ENCODE measurements at places on chromosomes 2 and 18.

GRCh38 chr2:19312949-19313348 lies 45.5 kb downstream of the OSR1 start:
- DNase-seq, result peak; percentile 2

DNA sequence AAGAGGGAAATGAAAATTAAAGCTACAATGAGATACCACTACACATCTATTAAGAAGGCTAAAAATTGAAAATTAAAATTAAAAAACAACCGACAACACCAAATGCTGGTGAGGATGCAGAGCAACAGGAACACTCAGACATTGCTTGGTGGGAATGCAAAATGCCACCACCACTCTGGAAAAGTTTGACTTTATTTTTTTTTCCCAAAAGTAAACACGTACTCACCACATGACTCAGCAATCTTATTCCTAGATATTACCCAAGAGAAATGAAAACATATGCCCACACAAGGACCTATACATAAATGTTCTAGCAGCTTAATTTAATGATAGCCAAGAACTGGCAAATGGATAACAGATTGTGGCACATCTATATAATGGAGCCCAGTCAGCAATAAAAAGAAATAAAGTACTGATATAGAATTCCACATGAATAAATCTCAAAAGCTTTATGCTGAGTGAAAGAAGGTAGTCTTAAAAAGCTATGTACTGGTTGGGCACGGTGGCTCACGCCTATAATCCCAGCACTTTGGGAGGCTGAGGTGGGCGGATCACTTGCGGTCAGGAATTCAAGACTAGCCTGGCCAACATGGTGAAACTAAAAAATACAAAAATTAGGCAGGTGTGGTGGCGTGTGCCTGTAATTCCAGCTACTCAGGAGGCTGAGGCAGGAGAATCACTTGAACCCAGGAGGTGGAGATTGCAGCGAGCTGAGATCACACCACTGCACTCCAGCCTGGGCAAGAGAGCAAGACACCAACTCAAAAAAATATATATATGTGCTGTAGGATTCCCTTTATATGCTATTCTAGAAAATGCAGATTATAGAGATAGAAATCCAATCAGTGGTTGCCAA lies 4.2 kb upstream of the PROC start:
- DNase-seq, result no peak

DNA sequence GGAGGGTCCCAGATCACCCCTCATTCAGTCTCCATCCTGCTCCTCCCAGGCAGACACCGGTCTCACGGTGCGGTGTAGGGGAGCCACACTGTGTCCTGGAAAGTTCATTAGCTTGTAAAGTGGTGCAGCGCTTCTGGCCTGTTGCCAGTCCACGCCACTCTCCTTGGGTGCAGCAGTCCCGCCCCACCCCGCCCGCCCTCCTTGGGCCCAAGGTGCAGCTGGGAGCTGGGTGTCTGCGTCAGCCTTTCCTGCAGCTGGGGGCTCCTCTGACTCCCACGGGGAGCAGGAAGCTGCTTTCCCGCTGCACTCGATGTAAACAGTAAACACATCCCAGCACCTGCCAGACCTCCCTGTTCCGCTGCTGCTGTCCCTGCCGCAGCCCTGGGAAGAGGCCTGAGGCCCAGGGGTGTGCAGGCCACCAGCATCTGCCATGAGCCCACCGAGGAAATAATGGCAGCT lies 53.8 kb upstream of the ASB18 start:
- DNase-seq, result no peak

DNA sequence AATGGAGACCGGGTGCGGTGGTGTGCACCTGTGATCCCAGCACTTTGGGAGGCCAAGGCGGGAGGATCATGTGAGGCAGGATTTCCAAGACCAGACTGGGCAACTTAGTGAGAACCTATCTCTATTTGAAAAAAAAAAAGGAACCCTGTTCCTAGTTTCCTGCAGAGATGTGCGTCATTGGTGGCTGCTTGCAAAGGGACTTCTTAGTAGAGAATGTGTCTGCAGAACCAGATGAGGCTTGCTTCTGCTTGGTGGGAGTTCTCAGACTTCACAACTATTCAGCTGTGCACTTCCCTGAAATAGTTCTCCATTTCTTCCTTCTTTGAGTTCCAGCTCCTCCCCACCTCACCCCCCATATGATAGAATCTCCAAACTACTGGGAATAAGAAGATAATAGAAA lies 22.3 kb downstream of the ZCCHC2 start:
- no peak for DNase-seq

GRCh38 chr2:1594123-1594372 lies 150.3 kb downstream of the PXDN start:
- no peak for DNase-seq

- no peak for DNase-seq
Measured at GRCh38 chr2:101998896-101999789, 7.4 kb downstream of the IL1R2 start.

GRCh38 chr2:134348239-134348638 lies 94.4 kb downstream of the MGAT5 start:
- DNase-seq, result no peak

DNA sequence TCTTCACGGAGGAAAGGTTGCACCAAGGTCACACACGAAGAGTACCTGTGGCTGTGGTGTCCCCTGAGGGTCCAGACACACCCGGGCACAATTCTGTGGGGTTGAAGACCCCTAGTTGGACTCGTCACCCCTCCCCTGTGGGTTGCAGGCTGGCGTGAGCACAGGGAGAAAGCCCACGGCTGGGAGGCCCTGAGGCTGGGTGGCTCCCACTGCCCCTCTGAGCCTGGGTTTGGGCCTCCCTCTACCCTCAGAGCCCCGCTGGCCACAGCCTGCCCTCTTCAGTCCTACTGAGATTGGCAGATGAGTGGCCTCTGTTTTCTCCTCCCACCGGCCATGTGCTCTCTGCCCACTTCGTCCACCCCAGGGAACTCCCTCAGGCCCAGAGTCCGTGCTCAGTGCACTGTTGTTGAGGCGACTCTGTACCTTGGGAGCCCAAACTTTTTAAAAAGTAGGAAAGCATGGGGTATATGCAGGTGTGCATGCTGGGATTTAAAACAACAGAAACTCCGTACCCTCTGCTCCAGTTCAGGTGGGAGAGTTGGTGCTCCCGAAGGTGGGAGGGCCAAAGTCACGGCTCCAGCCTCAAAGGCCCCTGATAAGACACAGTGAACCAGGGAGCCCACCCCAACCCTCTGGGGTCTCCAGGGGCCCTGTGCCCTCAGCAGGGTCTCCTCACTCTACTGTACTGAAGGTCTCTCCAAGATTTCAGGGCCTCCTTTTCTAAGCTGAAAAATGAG lies 19.1 kb downstream of the RAMP1 start:
- no peak for DNase-seq

DNA sequence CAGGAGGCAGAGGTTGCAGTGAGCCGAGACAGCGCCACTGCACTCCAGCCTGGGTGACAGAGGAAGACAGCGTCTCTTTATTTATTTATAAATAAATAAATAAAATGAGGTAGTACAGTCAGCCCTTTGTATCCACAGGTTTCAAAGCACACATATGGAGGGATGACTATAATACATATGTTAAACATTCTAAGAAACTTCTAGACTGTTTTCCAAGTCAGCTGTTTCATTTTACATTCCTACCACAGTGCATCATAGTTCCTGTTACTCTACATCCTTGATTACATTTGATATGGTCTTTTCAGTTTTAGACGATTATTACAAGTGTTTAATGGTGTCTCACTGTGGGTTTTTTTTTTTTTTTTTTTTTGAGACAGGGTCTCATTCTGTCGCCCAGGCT lies 157.6 kb downstream of the ATAD2B start:
- no peak for DNase-seq

DNA sequence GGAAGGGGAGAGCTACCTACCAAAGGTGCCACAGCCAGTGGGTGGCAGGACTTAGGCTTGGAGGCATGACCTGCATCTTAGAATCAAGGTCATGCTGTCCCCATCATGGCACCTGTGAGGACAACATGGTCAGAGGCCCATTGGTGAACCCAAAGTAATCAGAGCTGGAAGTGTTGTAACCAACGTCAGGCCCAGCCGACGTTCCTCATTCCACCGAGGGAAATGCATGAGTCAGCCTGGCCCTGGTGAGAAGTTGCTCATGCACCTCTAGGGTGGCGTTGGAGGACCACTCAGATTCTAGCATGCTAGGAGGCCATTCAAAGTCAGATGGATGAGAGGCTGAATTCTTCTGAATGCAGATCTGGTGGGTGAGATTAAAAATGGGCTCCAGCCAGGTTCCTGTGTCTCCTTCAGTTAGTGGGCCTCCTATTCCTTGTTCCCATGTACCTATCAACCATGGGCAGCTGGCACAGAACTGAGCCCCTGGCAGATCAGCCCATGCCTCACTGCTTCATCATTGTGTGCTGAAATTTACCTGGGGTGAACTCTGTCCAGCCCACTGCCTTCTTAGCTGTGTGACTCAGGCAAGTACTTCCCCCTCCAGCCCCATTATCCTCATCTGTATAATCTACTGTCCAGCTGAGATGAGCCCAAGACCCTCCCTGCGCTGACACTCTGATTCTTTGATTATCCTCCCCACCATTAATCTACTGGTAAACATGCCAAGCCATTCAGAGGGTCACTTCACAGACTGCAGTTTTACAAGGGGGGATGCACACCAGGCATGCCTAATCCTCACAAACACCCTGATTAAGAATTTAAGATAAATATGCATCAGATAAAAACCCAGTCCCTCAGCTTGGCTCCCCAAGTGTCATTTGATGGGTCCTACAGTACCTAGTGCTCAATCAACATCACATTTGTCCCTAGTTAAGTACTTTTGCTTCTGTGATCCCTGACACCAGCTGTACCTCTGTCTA lies 14.0 kb downstream of the SLC14A2 start:
- DNase-seq, result no peak

GRCh38 chr2:46858702-46859090 lies 56.9 kb downstream of the MCFD2 start:
- DNase-seq, result no peak

DNA sequence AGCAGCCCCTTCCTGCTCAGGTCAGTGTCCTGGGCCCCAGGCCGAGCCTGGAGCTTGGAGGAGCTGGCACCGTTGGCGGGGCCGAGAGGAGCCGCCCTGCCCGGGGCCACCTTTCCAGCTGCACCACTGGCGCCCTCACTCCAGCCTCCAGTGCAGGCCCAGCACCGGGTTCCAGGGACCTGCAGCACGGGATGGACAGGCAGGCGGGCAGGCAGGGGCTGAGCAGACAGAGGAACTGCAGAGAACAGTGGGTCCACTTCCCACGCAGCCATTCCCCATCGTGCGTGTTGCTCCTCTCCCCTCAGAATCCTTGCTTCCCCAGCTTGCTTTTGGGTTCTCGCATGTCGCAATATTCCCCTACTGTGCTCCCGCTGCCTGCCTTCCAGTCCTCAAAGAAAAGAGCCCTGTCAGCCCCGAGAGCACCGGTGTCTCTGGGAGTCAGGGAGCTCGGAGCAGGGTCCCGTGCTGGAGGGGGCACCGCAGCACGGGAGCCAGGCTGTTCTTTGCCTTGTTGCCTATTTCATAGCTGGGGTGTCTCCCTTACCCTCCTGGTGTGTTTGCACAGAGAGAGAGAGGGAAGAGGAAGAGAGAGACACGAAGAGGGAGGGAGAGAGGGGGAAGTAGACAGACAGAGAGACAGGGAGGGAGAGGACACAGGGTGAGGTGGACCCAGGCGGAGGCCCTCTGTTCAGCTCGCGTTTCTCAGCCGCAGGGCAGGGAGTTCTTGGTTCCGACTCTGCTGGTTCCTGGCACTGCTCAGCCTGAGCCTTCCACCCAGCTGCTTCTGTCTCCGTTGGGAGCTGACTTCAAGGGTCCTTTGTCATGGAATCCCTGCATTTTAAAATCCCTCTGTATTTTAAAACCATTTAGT lies 126.0 kb downstream of the MBP start:
- peak; percentile 16 for DNase-seq

DNA sequence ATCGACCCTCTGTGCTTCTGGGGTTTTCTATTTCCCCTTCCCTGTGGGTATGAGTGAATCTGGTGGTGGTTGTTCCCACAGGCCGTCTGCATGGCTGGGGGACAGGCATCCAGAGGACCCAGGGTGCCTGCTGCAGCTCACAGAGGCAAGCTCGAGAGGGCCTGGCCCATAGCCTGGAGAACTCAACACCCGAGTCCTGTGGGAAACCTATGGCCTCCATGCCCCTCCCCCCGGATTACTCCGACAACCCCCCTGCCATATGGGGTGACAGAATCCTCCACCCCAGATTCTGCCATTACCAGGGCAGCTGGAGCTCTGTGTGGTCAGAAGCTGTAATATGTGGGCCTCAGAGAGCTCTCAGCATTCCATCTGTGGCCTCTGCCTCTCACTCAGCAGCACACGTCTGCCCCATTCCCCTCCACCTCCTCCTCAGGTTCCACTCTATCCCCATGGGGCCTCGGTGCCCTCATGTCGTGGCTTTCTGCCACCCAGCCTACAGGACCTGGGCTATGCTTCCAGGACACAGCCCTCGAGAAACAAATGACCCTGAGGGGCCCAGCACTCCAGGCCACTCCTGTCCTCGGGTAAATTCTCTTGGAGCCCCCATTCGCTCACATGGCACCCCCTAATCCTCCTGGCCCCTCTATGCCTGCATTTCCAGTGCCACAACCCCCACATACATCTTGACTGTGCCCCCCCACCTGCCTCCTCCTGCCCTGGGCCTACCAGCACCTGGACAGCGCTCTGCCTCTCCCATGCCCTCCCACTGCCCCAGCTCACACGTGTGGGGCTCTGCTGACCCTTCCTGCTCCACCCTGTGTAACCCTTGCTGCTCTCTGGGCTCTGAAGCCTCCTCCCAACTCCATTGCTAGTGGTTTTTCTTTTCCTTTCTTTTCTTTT lies 3.6 kb downstream of the MZT2A start:
- no peak for DNase-seq

DNA sequence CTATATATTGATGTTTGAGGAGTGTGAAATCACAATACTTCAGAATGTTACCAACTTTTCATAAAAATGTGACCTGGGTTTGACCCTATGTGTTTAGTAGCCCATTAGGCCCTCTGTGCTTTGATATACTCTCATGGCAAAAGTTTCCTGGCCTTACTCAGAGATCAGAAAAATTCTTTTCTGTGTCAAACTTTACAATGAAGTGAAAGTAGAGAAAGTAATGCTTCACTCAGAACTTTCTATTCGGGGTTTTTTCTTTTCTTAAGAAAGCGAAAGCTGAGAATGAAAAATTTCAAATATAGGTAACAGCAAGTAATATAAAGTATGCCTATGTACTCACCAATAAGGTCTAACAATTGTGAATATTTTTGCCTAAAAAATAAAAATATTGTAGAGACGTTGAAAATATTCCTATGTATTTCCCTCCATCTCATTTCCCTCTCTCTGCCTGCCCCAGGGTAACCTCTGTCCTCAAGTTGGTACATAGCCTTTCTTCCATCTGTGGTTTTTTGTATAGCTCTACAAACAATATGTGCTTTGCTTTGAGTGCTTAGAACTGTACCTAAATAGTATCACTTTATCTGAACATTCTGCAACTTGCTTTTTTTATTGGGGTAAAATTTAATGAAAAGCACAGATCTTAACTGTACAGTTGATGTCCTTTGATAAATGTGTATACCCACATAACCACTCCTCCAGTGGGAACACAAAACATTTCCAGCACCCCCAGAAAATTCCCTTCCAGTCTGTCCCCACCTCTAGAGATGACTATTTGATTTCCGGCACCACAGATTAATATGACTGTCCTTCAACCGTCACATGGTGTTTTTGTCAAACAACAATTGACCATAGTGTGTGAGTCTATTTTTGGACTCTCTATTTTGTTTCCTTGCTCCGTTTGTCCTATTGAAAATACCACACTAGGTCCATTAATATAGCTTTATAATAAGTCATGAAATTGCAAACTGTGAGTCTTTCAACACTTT lies 10.3 kb upstream of the ACKR3 start:
- no peak for DNase-seq
